ENCODE measurements at places on chromosomes 1 and 21.

DNA sequence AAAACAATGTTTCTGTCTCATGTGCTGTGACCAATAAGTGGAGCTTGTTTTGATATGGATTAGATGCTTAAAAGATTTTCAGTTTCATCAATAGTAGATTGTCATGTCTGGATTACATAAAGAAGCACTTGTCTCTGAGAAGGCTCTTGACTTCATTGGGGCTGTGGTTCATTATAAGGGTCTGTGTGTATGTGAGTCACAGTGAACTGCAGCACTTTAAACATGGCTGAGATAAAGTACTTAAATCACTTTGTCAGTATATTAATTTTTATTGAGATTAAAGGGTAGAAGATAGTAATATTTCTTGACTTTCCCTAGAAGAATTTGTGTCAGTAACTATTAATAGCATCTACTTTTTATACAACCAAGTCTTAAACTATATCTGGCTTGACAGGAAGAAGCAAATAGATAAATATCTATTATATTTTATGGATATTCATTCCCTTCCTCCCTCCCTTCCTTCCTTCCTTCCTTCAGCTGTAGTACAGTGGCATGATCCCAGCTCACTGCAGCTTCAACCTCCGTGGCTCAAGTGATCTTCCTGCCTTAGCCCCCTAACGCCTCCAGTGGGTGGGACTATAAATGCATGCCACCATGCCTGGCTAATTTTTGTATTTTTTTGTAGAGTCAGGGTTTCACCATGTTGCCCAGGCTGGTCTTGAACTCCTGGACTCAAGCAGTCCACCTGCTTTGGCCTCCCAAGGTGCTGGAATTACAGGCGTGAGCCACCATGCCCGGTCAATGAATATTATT, 48.8 kb downstream of the ZFYVE9 start:
- no peak for DNase-seq

DNA sequence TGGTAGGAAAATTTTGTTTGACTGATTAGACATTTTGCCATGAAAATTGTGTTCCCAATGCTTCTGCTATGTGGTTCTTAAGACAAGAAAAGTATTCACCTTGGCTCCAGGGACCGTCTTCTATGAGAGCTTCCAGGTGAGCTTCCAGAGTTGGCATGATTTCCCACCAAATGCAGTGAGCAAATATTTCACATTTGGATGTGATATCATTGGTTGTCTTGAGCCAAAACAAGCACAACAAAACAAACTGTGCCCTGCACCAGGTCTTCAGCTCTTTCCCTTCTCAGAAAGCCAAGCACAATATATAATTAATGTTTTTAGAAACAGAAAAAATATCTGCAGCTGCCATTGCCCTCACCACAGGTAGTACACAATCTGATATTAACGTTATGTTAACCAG, 1009.0 kb downstream of the PLA2G4A start:
- DNase-seq, result no peak

GRCh38 chr1:7085521-7085920, 300.3 kb downstream of the CAMTA1 start:
- no peak for DNase-seq

DNA sequence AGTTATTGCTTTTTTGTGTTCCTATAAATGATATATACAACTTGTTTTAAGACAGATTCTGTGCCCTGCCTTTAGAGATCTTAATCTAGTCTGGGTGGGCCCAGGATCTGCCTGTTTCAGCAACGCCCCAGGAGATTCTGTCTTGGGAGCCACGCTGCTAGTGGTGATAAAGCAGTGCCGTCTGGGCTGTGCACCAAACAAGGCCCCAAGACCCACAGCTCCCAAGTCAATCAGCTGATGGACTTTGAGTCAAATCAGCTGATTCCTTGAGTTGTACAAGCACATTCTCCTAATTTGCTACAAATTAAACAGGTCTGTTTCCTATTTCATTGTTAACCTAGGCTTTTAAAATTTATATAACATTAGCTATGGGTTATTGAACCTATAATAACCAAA, 15.7 kb upstream of the SLC44A3 start:
- DNase-seq, result no peak

- DNase-seq, result peak; percentile 75
These were observed at the start of gene TAGLN2 for GRCh38 chr1:159924791-159925718. TAGLN2 (minus strand) TSS chr1:159925507; CDS start chr1:159920509, 4,998 bp downstream.

DNA sequence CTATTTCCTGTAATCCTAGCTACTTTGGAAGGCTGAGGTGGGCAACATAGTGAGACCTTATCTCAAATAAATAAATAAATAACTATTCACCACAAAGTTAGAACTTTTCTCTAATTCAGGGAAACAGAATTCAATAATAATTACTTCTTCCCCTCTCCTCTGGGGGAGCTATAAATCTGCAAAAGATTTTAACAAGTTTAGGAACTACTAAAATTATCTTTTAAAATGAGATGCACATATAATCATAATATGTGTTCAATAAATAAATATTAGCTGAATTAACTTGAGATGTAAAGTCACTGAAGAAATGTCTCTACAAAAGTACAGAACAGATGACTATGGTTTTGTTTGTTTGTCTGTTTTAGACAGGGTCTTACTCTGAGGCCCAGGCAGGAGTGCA, 14.1 kb downstream of the WDR47 start:
- no peak for DNase-seq

DNA sequence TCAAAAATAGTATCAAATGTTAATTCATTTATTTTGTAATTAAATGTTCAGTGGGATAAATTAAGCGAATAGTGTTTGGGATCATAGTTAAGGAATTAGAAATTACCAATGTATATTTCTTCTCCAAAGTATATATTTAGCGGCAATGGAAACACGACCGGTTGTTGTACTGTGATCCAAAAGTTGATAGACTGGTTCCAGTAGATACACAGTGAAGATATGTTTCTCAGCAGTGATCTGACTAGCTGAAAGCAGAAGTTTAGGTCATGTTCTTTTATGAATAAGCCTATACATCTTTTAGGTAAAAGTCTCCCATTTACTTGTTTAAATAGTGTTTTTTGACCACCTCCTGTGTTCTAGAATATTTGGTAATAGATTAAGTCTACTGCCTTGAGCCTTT, 8.8 kb downstream of the USP16 start:
- no peak for DNase-seq

GRCh38 chr1:225828706-225829345, 18.9 kb downstream of the EPHX1 start:
- DNase-seq, result no peak

- DNase-seq, result no peak
These were observed 269.0 kb upstream of the C1orf87 start for GRCh38 chr1:60342569-60342968.

DNA sequence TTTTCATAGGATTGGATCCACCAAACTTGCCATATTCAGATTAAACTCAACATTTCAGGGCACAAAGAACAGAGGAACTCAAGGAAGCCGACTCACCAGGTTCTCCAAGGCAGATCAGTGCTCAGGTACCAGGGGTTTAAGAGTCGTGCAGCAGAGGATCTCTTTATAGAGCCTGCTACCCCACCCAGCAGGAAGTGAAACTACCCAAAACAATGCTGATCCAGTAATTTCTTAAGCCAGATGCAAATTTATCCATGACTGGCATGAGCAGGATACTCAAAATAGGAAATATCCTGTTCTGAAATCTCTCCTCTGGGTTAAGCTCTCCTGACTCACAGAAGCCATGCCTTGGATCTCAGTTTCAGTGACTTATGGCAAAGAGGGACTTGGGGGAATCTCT, at the start of gene SPRR2A:
Gene SPRR2A, minus strand, starts transcription at position 138 of the 400 bp plus-strand sequence. CDS start 777 bp downstream, outside the sequence.
- no peak for DNase-seq

DNA sequence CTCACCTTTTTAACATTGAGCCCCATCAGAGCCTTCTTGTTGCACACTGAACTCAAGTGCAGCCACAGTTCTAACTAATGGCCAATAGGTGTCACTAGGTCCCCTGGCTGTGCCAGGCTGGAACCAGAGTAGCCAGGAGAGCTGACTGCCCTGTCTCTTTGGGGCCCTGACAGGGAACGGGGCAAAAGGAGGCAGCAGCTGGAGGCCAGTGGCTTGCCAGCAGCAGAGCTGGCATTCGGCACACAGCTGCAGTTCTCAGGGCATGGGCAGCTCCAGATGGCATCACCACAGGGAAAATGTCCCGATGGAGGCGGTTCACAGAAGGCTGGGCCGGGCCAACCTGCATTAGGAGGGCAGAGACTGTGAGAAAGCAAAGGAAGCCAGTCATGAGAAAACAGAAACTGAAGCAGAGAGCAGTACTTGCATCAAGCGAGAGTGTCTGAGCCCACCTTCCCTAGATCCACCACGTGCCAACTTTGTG, 188.6 kb downstream of the FCRL5 start:
- peak; percentile 11 for DNase-seq

DNA sequence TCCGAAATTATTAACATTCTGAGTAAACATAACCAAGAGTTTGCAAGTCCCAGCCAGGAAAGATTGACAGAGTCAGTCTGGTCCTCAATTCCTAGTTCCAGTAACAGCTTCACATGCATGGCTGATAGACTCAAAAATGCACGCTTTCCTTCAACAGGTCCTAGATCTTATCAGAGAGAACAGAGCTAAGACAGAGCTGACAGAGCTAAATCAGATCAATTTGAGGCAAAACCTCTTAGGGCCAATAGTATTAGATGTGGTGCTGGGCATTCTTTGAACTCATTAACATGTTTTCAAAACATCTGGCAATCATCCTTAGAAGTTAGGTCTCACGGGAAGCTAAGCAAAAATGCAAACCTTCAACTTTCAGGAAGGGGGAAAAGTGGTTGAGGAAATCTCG, 114.0 kb downstream of the GREM2 start:
- DNase-seq, result no peak

DNA sequence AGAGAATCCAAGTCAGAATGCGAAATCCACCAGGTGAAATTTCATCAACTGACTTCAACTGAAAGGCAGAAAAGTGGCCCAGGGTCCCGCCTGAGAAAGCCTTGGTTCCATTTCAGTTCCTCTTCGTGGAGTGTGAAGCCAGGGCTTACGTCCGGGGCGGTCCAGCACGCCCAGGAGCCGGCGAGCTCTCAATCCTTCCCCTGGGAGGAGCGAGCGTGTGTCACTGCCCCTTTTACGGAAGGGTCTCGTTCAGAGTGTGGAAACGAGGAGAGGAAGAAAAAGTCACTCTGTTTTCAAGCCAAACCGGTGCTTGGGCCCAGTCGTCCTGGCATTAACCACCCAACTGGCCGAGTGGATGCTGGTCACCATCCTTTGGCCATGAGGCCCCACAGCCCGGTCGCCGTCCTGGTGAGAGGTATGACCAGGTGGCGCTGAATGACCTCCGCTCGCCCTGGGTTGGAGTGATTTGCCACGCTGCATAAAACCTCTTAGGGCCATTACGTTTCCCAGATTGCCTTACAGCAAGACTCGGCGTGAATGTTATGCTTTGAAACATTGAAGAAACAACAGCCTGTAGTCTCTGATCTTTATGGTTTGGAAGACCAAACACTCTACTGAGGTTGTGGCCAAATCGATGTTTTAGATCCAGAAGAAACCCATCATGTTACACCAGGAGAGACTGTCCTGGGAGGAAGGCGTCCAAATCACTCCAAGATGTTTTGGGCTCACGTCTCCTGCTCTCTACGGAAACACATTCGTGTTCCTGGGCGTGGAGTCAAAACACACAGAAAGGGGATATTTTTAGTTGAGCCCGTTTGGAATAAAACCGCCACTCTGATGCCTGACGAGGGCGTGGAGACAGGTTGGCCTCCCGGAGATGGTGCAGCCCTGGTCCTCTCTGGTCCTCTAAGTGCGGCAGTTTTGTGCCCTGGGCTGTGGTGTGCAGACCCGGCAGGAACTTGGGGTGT, 93.6 kb upstream of the ACTRT2 start:
- no peak for DNase-seq

DNA sequence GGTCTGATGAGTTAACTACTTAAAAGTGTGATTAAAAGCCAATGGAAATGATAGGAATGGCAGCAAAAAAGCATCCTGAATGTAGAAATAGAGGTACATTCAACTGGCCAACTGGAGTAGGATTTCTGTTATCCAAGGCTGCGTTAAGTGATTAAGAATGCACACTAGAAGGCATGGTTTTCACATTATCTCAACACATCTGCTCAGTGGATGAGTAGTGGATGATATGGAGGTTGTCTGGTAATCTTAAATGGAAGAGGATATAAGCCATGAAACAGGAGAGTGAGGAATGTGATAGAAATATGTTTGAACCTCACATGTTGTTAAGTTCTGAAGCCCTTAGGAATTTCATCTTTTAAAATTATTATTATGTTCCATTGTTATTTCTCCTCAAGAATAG, 839.9 kb downstream of the USP25 start:
- no peak for DNase-seq

- no peak for DNase-seq
These were observed 30.1 kb upstream of the RUNX1 start for GRCh38 chr21:35079181-35079580.

DNA sequence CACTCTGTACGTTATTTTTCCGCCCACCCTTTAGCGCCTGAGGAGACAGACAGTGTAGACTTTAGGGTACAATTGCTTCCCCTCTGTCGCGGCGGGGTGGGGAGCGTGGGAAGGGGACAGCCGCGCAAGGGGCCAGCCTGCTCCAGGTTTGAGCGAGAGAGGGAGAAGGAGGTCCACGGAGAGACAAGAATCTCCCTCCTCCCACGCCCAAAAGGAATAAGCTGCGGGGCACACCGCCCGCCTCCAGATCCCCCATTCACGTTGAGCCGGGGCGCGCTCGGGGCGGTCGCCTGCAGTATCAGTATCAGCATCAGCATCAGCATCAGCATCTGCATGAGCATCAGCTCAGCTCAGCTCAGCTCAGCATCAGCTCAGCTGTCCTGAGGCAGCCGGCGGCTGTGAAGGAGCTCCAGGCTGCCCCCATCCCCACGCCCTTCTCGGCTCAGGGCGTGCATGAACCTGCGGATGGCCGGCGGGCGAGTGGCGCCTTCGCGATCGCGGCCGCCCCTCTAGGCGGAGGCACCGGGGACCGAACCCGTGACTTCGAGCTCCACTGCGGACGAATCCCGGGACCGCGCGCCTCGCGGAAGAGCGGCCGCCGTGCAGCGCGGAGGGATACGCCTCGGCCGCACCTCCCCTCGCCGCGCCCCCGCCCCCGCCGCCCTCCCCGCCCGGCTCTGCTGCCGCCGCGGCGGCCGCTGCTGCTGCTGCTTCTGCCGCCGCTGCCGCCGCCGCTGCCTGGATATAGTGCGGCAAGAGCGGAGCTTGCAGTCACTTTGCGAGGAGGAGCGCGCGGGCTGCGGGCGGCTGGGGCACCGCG, at the start of gene NCAM2:
Gene NCAM2, plus strand, starts transcription at position 774 of the 820 bp plus-strand sequence.
- DNase-seq, result peak; percentile 59

GRCh38 chr1:165542647-165543046, 1.2 kb upstream of the LRRC52 start:
- DNase-seq, result no peak

GRCh38 chr21:45841033-45841432, 140.5 kb upstream of the COL6A1 start:
- no peak for DNase-seq

- no peak for DNase-seq
These were observed 75.2 kb downstream of the PAX7 start for GRCh38 chr1:18705811-18706210.

- no peak for DNase-seq
These were observed 53.5 kb upstream of the DUSP10 start for GRCh38 chr1:221795380-221795779.

DNA sequence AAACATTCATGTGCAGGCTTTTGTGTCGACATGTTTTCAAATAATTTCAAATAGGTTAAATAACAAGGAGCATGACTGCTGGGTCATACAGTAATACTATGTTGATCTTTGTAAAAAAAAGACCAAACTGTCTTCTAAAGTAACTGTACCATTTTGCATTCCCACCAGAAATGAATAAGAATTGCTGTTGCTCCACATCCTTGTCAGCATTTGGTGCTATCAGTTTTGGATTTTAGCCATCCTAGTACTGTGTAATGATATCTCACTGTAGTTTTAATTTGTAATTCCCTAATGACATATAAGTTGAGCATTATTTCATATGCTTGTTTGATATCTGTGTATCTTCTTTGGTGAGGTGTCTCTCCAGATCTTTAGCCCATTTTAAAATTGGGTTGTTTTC, 11.6 kb downstream of the UROD start:
- no peak for DNase-seq

All from AG09319 (cell line).